Fibroblast of mammary gland (primary cell): ENCODE measurements at places on chromosomes 13 and 19.

- DNase-seq = no peak
Observed at GRCh38 chr13:36251017-36251416, 36.7 kb upstream of the SOHLH2 start.

GRCh38 chr13:92951273-92951890 lies 275.2 kb upstream of the GPC6 start:
- DNase-seq = no peak

GRCh38 chr13:80048802-80049201 lies 292.1 kb downstream of the SPRY2 start:
- peak; percentile 99 for DNase-seq

- no peak for DNase-seq
Observed at GRCh38 chr13:45196096-45196495, 4.7 kb downstream of the KCTD4 start.

GRCh38 chr19:41225238-41226052 lies 6.4 kb downstream of the AXL start:
- peak; percentile 100 for DNase-seq

GRCh38 chr13:113586661-113587479 lies 2.3 kb downstream of the TFDP1 start:
- no peak for DNase-seq

DNA sequence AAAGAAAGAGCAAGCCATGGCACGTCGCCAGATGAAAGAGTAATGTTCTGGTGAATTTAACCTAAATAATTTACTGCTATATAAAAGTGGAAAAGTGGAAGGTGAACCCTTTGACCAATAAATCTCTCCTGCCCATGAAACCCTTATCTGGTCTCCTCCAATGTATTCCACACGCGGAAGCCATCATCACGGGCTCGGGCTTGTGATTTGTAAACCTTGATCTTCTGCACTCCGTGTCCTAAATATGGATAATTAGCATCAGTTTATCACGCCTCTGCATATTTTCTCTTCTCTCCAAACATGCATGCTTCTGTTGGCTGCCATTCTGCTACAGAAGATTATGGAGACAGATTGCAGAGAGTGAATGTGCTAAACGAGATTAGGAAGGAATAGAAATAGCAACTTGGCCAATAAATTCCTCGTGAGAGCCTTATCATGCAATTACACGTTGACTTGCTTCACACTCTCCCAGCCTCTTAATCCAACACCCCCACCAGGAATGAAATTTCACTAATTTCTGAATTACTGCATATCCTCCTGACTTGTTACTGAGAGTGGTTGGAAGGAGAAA lies 34.5 kb downstream of the SOX1 start:
- no peak for DNase-seq

DNA sequence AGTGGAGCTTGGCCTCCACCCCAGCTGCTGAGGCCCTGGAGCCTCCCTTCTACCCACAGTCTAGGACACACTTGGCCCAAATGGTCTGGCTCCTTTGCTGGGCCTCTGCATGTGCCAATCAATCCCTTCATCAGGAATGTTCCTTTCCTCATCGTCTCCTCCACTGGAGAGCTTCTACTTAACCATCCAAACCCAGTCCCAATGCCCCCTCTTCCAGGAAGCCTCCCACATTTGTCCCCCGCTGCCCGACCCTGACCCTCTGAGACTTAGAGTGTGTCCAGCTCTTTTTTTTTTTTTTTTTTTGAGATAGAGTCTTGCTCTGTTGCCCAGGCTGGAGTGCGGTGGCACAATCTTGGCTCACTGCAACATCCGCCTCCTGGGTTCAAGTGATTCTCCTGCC lies 2.5 kb downstream of the DUS3L start:
- DNase-seq = no peak

- DNase-seq = no peak
Observed at GRCh38 chr13:38180670-38181069, 169.0 kb upstream of the UFM1 start.

DNA sequence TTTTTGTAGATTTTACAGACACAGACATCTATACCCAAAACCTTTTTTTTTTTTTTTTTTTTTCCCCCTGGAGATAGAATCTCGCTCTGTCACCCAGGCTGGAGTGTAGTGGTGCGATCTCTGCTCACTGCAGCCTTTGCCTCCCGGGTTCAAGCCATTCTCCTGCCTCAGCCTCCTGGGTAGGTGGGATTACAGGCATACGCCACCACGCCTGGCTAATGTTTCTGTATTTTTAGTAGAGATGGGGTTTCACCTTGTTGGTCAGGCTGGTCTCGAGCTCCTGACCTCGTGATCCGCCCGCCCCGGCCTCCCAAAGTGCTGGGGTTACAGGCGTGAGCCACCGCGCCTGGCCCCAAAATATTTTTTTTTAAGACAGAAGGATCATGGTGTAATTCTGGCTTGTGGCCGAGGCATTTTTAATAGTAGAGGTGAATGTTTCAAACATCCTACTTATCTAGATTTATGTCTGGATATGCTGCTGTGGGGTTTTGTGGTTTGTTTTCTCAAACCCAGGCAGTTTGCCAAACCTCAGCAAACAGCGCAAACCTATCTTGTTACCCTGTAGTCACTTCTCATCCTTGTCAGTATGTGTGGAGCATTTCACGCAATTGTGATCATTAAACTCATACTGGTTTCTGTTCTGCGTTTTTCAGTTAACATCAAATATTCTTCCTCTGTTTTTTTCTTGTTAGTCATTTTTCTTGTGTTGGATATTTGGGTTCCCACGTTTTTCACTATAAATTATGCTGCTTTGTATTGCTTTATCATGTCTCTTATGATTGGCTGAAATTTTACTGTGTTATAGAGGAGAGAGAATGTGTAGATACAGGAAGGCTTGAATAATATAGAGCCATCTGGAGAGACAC lies 36.2 kb upstream of the GARRE1 start:
- DNase-seq = peak; percentile 97

DNA sequence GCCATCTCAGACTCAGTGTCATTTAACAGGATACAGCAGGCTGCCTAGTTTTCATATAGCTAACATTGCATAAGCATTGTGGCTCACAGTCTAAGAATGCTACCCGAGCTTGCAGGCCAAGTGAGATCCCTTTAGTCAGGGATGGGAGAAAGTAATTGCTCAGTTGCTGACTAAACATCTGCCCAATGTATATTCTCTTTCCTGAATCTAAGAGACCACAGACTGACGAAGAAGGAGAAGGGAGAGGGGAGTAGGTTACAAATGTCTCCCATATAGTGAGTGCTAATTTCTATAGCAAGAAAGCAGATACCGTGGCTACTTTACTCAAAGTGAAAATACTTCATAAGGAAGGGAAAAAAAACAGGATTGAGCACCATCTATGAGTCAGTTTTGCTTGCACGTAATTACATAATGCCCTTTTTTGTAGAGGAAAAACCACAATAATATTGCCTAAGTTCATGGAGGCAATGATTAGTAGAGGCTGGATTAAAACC lies 453.9 kb downstream of the COG6 start:
- DNase-seq = peak; percentile 98

- DNase-seq = no peak
Observed at GRCh38 chr13:39767791-39768517, 112.5 kb downstream of the COG6 start.

GRCh38 chr13:96223231-96223630 lies 133.3 kb downstream of the HS6ST3 start:
- no peak for DNase-seq

DNA sequence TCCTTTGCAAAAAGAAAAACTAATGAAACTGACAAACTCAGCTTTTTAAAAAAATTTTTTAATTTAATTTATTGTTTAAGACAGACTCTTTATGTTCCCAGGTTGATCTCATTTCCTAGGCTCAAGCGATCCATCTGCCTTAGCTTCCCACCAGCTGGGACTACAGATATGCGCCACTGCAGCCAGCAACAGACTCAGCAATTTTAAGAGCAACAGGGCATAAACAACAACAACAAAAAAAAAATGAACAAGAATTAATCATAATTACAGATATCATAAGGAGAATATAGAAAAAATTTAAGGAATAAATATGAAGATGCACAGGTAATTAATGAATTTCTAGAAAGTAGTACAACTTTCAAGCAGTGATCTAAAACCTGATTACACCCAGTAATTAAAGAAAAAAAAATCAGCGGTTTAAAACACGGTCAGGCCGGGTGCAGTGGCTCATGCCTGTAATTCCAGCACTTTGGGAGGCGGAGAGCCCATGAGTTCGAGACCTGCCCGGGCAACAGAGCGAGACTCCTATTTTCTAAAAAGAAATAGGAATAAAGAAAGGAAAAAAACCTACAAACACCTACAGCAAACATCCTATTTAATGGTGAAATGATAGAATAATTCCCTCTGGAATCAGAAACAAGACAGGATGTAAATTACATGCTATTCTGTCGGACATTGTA lies 1.4 kb downstream of the ZNF699 start:
- DNase-seq = no peak

DNA sequence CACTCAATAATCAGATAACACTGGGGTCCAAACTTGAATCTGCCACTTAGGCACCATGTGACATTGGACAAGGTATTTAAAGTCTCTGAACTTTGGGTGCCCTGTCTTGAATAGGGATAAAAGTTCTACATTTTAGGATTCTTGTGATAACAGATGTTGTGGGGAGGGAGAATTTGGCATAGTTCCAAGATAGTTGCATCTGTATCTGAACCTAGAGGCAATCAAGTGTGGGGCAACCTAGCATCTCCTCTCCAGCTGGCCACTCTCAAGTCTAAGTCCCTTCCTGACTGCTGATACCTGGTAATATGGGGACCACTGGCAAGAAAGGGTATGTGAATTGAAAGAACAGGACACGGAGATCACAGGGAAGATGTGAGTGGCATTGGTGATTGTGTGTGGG lies 256.1 kb downstream of the FOXO1 start:
- peak; percentile 29 for DNase-seq

DNA sequence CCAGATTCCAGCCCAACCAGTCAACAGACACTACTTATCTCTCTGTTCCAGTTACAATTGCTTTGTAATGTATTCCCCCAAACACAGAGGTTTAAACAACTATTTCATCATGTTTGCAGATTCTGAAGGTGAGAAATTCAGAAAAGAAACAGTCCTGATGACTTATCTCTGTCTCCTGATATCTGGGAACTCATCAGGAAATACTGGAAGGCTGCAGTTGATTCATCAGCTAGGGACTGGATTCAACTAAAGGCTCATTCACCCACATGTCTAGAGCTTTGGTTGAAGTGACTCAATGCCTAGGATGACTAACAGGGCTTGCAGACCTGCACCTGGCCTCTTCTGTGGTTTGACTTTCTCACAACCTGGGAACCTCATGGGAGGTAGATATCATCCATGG lies 56.6 kb upstream of the GPC6 start:
- DNase-seq = peak; percentile 99

GRCh38 chr19:19657397-19657783 lies 6.1 kb downstream of the ATP13A1 start:
- DNase-seq = peak; percentile 49

DNA sequence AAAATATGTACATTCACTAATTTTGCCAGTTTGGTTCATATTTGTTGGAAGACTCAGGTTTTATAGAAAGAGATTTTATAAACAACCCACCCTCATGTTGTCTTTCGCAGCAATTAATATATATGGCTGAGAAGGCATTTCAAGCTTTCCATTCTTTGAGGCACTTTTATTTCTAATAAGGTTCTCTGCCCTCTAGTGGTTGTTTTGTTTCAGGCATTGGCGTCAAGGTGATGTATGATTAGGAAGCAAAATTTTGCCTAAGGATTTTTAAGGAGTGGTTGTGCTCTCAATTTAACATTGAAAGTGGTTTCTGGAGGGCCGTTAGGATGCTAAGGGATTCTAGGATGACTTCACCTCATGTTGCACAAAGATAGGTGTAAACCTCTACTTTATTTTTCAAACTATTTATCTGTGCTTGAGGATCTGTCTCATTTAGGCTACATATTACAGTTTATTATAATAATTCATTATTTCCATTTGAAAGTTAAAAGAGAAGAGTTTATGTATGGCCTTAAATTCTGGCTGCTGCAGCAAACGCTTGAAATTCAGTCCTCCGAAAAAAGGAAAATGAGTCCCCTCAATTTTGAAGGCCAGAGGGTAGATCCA lies 35.9 kb downstream of the OXGR1 start:
- DNase-seq = peak; percentile 47

DNA sequence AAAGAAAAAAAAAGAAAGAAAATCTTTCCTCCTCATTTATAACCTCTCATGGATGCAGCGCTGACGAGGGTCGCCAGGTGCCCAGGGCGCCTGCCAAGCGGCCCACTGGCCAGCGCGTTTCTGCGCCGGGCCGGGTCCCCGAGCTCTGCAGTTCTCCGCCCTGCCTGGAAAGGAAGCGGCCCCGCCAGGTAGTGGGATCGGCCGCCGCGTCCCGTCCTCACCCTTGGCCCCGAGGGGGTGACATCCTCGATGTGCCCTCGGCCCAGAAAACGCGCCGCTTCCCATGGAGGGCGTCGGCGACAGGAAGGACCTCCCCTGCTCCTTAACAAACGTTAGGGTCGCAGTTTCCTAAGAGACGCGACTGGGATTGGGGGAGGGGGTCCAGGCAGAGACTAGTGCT lies 56.9 kb downstream of the ZNF726 start:
- no peak for DNase-seq

DNA sequence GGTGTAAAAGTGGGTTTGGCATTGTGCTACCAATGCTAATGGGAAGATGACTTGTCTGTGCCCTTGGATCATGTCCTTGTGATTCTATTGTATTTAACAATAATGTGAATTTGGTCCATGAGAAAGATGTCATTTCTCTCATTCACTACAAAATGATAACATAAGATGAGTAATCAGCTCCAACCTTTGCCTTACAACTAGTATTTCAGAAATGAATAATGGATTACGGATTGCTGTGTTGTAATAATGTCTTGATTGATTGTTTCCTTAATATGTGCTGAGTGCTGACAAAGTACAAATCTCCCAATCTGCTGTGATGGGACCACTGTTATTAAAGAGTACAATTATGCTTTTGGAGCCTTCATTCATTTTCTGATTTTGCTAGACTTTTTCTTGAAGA lies 375.0 kb downstream of the PCDH9 start:
- peak; percentile 23 for DNase-seq

DNA sequence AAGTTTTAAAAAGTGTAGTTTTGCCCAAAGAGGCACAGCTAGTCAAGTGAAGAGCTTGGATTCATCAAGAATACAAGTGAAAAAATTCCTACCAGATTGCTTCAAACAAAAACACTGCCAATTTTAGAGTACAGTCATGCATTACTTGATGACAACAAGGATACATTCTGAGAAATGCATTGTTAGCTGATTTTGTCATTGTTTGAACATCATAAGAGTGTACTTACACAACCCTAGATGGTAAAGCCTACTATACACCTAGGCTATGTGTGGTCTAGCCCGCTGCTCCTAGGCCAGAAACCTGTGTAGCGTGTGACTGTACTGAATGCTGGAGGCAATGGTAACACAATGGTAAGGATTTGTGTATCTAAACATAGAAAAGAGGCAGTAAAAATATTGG lies 41.1 kb downstream of the TMTC4 start:
- peak; percentile 93 for DNase-seq
